ENCODE measurements at places on chromosomes 2 and 18.
A peak's percentile ranks its signal among the peaks of the same experiment; 100 is the strongest.

DNA sequence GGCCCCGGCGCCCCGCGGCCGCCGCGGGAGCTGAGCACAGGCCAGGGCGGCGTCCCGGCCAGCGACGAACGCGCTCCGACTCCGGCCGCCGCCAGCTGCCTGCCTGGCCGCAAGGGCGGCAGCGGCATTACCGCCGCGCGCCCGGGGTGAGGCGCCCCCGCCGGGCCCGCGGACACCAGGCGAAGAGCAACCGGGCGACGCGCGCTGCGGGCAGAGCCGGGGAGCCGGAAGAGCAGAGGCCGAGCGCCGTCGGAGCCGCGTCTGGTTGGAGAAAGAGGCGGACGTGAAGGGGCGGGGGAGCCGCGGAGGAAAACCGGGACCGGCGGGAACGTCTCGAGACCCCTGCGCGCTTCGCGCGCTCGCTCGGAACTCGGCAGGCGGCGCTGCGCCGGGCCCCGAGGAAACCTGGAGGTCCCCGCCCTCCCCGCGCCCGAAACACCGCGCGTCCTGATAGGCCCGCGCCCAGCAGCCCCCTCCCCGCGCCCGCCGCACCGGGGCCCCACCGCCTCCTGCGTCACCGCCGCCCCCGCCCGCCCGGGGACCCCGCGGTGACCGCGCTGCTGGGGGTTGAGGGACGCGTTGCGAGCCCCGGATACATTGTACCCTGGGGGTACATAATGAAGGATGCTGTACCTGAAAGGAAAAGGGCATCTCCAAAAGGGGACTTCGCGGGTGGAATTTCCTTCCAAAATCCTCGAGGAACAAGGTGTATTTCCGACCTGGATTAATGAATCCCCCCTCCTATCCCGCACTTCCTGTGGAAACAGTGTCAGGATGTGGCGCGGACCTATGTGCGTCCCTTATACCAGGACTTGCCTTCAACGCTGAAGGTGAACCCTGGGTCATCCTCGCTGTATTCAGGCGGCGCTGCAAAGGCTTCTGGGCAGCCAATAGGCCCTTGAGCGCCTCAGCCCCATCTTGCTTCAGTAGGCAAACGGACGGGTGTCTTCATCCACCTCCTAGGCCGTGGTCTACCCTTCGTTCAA lies 1.0 kb upstream of the B4GALT6 start:
- no peak for DNase-seq

DNA sequence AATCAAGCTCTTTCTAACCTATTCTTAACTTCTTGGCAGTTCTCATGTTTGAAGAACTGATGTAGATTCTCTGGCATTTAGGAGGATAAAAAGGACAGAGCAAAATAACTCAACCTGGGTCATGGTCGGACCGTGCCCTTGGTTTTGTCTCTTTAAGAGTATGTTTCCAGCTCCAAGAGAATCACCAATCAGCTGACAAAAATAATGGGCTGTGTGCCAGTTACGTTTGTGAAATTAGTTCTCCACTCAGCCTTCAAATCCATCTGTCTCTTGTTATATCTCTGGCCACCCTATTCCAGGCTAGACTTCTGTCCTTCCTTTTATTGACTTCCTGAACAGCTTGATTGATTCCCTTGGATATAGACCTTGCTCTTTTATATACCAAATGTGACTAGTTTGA lies 225.7 kb downstream of the EPHA4 start:
- DNase-seq = no peak

- no peak for DNase-seq
Measured at GRCh38 chr2:129347486-129348217, 631.8 kb upstream of the RAB6C start.

DNA sequence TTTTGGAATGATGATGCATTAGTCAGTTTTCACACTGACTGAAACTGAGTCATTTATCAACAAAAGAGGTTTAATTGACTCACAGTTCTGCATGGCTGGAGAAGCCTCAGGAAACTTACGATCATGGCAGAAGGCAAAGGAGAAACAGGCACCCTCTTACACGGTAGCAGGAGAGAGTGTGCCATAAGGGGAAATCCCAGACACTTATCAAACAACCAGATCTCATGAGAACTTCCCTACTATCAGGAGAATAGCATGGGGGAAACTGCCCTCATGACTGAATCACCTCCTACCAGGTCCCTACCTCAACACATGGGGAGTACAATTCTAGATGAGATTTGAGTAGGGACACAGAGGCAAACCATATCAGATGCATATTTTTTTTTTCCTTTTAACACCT lies 504.5 kb upstream of the VRK2 start:
- no peak for DNase-seq

- no peak for DNase-seq
Measured at GRCh38 chr18:11561293-11561692, 48.1 kb upstream of the SLC35G4 start.

- DNase-seq = no peak
Measured at GRCh38 chr2:86566158-86566820, 3.0 kb upstream of the CHMP3 start.

- no peak for DNase-seq
Measured at GRCh38 chr18:7002107-7002506, 115.5 kb downstream of the LAMA1 start.

GRCh38 chr2:37871456-37872191 lies 53.5 kb upstream of the RMDN2 start:
- no peak for DNase-seq

- no peak for DNase-seq
Measured at GRCh38 chr2:32478889-32479620, 122.2 kb downstream of the BIRC6 start.

DNA sequence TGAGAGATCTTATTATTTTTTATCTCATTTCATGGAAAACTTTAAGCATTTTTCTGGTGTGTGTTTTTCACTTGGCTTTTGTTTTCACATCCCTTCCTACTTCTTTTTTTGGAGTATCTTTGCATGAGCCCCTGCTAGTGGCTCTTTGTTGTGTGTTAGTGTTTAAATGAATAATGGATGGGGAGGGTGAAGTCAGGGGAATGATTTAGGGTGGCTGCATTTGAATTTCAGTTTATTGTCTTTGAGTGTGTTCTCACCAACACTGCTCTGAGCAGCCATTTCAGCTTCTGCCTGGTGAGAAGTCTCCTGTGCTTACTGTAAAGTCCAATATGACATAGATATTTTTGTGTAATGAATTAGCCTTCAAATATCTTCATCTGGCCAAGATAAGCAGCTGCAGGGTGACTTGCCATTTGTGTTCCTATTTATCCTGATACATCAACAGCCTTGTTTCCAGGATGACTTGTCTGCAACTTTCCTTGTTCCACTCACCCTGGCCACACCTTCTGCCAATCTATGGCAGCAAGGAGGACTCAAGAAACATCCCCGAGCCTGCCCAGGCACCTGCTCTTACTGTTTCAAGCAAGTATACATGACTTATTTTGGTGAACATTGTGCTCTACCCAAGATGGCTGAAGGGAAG lies 182.6 kb downstream of the PDE11A start:
- DNase-seq = no peak

DNA sequence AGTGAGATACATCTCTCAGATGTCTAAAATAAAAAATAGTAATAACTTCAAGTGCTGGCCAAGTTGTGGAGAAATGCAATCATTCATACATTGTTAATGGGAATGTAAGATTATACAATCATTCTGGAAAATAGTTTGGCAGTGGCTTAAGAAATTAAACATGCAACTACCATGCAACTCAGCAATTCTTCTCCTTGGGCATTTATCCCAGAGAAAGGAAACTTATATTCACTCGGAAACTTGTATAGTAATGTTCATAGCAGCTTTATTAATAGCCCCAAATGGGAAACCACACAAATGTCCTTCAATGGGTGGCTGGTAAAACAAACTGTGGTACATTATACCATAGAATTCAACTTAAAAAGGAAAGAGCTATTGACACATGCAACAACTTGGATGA lies 274.0 kb upstream of the SPRED2 start:
- no peak for DNase-seq

DNA sequence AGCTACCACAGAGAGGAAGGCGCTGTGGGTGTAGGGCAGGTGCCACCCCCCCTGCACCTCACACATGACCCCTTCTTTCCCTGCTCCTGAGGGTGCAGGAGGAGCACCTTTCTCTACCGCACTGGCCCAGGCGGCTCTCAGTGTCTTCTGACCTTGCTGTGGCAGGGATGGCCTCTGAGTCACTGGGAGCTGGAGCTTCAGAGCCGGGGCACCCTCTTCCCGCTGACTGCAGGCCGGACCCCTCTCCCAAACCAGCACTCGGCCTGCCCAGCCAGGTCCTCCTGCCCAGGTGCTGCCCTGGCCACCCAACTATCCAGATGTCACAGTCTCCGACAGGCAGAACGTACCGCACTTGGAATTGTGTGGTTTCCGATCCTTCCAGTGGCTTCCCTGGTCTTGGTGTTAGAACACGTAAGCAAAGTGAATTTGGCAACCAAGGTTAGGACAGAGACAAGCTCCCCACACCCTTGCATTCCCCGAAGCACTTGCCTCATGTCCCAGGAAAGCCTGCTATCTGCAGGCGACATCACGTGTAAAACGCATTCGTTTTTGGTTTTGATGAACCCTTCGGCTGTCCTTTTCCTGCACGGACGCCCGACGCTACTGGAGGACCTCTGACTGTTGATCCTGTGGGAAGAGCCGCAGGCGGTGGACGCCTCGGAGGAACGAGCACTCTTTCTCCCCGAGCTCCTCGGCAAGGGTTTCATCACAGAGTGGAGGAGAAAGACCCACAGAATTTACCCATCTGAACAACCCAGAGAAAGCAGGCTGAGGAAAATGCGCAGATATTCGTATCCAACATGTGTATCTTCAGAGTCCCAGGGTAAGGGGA lies 24.7 kb upstream of the KCNG2 start:
- DNase-seq = no peak

- DNase-seq = no peak
Measured at GRCh38 chr2:80259292-80259691, 45.3 kb downstream of the LRRTM1 start.

- DNase-seq = no peak
Measured at GRCh38 chr18:12287684-12288402, 20.2 kb upstream of the TUBB6 start.

GRCh38 chr18:31268985-31269406 lies 49.0 kb upstream of the DSG1 start:
- no peak for DNase-seq

DNA sequence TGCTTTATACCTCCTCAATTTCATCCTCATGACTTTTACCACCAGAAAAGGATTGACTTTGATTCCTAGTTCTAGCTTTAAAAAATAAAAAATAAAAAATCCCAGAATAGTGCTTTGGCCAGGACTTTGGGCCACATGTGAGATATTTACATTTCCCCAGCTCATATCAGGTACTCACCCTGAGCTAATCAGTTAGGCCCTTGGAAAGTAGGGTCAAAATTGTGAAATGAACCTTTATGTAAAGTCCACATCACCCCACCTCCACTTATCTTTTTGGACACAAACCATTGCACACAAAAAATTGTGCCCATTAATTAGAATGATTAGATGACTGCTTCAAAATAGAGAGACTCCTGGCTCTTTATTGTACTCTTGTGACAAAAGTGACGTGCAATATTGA lies 17.2 kb downstream of the ME2 start:
- no peak for DNase-seq

DNA sequence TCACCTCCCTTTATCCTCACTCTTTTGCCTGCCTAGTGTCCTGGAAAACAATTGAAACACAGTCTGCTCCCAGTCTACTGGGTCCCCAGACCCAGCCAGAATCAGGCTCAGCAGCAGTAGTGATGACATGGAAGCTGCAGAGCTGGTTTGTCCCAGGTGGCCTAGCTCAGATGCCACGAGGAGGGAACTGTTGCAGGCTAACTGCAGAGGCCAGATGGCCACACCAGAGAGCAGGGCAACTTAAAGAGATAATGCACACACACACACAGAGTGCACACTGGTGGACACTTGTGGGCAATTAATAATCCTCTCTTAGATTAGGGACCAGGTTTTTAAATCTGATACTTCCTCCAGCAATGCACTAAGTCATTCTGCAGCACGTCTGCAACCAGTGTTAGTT lies 42.4 kb downstream of the GYPC start:
- DNase-seq = no peak

DNA sequence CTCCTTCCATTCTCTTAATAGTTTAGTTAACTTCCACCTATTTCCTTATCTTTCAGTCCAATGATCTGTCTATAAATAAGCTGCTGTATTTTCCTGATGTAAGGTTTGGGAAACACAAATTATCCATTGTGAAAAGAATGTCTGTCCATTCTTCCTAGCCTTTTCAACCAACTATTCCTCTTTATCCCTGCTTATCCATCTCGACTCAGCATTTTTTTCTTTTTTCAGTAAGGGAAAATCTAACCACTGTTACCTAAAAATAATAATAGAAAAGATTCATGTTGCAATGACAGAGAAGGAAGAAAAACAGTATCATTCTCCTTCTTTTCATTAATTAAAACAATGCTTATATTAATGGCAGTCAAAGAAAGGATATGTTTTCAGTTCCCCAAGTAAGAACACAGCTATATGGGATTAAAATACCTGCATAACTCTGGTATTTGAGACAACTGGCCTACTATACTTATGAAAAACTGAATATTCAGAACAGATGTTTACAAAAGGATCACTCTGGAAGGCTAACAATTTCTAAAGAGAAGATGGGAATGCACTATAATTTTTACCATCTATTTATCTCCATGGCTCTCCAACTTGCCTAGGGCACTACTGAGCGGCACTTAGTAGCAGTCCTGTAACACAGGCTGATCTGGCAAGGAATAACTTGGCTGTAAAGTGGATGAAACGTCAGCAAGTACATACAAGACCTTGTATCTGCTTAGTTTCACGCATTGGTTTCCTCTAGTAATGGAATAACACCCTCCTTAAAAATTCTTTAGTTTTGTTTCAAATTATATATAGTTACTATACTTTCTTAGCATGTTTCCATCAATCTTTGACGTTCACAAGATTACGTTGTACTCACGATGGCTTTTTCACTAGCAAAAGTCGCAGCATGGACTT lies 57.2 kb downstream of the RTTN start:
- no peak for DNase-seq

DNA sequence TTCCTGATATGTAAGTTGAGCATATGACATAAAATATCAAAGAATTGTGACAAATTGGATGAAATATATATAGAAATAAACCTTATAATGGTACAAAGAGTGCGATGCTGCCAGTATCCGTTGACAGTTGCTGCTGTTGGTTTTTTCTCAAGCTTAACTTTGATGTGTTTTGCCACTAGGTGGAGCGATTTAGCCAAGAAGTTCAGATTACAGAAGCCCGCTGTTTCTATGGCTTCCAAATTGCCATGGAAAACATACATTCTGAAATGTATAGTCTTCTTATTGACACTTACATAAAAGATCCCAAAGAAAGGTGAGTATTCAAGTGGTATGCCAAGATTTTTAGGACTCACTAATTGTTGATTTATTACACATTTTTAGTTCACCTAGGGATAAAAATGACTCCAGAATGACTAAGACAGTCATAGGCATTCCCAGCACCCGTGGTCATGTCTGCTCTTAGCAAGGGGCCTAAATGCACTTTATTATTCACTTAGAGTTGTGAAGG lies 2.1 kb downstream of the RRM2 start:
- DNase-seq = peak; percentile 39

GRCh38 chr2:6627316-6627715 lies 238.4 kb downstream of the CMPK2 start:
- DNase-seq = no peak

DNA sequence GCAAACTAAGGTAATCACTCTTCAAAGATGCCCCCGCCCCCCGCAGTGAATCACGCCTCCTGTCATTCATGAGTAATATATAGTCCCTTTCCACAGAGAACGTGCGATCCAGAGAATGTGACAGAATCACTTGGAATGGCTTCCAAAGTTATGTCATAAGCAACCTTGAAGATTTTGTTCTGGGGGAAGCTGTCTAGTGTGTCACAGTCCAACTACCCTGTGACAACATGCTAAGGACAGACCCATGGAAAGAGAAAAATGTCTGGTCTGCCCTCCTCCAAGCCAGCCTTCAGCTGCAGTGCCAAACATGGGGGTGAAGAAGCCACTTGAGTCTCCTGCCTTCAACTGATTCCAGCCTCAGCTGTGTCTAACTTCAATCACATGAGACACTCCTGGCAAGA lies 259.1 kb downstream of the SS18 start:
- no peak for DNase-seq

Data from activated CD4-positive, CD25-positive, alpha-beta regulatory T cell treated with anti-CD3 and anti-CD28 coated beads, Interleukin-2, amount 50 U/mL, for 16 hours (primary cell).